Stimulated activated CD4-positive, alpha-beta T cell treated with anti-CD3 and anti-CD28 coated beads, Interleukin-1b, Interleukin-23, amount 100 ng/mL, for 1 hour (primary cell): ENCODE measurements at places on chromosomes 13 and 19.
A peak's percentile ranks its signal among the peaks of the same experiment; 100 is the strongest.

GRCh38 chr13:40434516-40435397, 231.7 kb downstream of the FOXO1 start:
- no peak for DNase-seq

- no peak for DNase-seq
Measured at GRCh38 chr13:41543664-41544300, 86.4 kb downstream of the RGCC start.

DNA sequence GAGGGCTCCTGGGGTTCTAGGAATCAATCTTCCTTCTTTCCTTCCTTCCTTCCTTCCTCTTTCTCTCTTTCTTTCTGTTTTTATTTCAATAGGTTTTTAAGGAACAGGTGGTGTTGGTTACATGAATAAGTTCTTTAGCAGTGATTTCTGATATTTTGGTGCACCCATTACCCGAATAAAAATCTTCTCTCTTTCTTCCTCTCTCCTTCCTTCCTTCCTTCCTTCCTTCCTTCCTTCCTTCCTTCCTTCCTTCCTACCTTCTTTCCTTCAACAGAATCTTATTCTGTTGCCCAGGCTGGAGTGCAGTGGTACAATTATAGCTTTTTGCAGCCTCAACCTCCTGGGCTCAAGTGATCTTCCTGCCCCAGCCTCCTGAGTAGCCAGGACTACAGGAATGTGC, 16.0 kb upstream of the URI1 start:
- no peak for DNase-seq

GRCh38 chr13:38814331-38814730, 127.5 kb downstream of the FREM2 start:
- DNase-seq, result no peak

DNA sequence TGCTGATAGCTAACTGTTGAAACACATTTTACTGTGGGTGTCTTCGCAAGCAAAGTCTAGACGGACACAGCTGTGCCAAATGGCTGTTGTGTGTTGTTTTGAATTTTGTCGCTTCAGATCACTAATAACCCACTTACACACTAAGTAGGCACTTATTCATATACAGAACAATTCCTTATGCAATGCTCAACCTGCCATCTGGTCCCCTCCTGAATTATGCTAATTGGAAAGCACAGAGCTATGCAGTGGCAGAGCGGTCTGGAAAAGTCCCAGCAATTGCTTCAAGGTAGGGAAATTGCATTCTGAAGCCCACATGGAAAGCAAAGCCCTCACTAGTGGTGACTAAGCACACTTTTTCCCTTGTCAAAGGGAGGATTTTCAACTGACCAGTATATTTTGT, 69.9 kb downstream of the C13orf42 start:
- no peak for DNase-seq

DNA sequence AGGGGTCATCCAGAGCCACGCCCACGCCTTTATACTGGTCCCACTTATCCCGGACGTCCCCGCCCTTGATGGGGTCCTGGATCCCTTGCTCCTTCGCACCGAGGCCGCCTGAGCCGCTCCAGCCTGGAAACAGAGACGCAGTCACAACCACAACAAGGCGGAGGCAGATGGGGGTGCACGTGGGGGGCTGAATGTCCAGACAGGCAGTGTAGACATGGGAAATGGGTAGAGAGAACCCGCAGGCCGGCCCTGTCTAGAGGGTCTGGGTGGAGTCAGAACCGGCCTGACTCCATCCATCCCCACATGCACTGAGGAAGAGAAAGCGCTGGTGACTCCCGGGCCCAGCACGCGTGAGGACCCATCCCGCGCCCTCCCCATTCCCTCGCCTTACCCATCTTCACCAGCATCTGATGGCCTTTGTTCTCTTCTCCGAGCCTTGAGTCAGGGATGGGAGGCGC, 23.0 kb downstream of the CHERP start:
- no peak for DNase-seq

GRCh38 chr13:30440910-30441703, 18.8 kb downstream of the UBE2L5 start:
- no peak for DNase-seq

DNA sequence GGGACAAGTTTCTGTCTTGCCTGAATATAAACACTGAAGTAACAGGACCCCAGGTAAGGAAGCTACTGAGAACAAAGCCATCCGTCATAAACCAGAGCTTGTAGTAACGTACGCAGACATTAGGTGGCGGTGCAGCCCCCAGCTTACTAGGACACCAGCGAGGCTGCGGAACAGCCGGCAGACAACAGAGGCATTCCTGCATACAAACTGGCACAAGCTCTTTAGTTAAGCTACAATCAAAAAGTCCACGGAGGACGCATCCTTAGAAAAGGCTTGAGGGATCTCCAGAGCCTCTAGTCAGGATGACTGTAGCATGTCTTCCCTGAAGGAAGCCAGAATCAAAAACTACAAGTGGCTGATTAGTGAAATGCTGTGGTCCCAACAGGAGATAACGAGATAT, 26.2 kb downstream of the ZNF160 start:
- DNase-seq, result no peak

GRCh38 chr13:23668562-23668961, 98.3 kb downstream of the TNFRSF19 start:
- DNase-seq, result no peak

GRCh38 chr13:31860002-31860401, 120.7 kb downstream of the RXFP2 start:
- no peak for DNase-seq

DNA sequence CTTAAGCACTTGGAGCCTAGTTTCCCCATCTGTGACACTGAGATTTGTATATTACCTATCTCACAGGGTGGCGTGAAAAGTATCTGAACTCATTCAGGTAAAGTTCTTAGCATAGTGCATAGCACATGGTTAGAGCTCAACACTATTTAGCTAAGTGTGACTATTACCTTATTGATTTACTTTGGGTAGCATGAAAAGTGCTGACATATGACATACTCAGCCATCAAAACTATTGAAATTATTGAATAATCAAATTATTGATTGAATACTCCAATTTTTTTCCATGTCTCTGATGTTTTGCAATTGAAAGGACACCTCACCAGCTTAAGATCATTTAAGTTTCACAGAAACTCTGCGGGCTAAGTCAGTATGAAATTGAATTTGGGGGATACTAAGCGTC, 715.0 kb downstream of the EFNB2 start:
- DNase-seq, result no peak

- DNase-seq, result no peak
Measured at GRCh38 chr19:16589917-16590316, 17.7 kb upstream of the SLC35E1 start.

GRCh38 chr13:65653613-65654012, 1576.5 kb downstream of the PCDH9 start:
- no peak for DNase-seq

DNA sequence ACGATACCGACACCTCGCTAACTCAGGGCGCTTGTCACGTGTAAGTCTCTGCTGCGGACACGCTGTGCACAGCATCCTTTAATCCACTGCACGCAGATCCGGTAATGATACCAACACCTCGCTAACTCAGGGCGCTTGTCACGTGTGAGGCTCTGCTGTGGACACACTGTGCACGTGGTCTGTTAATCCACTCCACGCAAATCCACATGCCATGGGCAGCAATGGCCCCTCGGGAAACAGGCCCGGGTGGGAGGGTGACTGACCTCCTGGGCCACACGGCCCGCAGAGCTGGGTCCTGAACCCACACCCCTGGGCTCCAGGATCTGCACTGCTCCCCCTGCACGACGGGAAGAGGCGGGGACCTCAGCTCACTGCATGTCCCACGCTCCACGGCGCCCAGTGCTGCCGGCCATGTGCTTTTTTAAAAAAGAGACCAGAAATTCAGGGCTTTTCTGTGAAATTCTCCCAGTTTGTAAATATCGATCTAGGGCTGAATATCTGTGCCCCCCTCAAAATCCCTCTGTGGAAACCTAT, 16.1 kb downstream of the SHC2 start:
- no peak for DNase-seq

DNA sequence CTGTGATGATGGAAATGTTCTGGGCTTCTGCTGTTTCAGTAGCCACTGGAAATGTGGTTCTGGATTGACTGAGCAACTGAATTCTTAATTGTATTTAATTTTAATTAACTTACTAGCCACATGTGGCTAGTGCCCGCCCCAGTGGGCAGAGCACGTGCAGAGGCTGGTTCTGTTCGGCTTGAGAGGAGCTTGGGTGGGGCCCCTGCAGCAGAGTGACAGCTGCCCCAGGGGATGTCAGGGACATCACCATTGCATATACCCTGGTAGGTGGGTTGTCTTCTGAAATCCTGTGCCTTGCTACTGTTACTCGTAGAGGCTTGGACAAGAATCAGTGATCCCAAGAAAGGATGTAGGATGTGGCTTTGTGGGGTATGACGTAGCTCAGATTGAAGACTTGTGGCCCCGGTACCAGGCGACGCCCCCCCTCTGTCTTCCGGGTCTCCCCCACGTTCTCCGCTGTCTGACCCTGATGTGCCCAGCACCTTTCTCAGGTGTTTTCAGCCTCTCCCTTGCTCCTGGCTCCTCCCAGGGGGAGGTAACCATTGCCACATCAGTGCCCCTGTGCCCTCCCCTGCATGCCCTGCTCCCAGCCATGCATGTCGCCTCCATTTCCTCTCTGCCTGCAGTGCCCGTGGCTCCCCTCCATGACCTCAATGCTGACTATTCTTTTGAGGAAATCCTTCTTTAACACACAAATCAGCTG, 102.6 kb upstream of the RNF113B start:
- DNase-seq, result no peak

GRCh38 chr13:93260591-93260990, 34.0 kb downstream of the GPC6 start:
- DNase-seq, result no peak

DNA sequence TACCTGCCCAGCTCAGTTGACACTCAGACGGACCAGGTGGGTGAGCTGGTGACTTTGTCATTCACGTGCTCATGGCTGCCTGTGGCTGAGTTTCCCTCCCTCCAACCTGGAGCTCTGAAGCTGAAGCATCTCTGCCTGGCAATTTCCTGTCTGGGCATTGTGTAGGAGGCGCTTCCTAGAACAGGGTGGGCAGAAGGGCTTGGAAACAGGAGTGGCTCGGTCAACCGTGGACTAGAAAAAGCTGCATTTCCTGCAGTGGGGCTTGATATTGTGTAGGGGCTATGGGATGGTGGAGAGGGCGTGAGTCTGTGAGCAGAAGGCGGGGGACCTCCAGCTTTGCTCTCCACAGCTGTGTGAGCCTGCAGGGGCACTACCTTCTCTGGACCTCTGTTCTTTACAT, 278.3 kb downstream of the TEX29 start:
- DNase-seq, result no peak

DNA sequence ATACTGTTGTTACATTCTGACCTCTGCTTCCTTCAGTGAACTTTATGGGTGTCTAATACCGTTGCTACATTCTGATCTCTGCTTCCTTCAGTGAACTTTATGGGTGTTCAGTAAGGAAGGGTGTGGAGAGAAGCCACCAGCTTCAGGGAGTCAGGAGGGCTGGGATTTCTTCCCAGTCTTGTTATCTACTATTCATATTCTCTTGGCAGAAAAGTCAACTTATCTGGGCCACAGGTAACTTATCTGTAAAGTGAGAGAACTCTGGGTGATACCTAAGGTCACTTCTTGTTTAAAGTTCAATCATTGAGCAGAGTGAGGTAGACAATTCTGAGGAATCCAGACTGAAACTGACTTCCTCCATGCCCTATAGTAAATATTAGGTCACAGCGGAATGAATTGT, 71.2 kb upstream of the STK24 start:
- DNase-seq, result no peak

DNA sequence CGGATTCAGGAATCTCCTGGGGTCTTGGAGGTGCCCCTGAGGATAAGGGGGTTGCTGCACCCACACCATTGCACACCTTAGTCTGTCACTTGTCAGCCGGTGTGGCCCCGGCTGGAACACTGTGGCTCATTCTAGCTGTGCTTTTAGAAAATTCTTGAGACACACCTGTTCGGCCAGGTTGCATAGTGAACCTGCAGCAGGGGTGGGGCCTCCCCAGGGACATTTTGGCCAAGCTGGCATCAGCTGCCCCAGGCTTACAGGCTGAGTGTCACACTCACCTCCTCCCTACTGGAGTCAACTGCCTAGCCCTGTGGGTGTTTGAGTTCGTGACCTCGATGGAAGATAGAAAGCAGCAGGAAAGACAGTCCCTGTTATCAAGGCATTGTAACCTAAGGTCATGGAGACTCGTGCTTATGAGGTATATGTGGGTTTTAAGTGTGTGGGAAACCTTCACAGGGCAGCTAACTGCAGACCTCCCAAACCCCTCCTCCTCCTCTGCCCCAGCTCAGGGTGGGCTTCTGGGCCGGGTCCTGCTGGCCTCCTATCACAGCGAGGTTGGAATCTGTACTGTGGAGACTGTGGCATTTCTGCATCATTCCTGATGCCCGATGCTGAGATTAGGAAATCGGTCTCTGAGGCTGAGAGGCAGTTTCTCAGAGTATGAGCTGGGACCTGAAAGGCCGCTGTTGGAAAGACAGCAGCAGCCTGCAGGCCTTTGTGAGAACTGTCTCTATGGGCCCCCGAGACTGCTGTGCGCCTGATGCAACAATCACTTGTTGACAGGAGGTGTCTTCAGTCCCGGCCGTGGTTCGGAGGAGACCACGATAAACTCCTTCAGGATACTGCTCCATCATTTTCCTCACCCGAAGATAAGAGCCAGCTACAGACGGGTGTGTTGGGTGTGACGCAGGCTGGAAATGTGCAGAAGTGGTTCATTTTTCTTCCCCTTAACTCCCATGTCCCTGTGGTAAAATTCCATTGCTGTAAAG, 72.2 kb downstream of the ATP11A start:
- no peak for DNase-seq

DNA sequence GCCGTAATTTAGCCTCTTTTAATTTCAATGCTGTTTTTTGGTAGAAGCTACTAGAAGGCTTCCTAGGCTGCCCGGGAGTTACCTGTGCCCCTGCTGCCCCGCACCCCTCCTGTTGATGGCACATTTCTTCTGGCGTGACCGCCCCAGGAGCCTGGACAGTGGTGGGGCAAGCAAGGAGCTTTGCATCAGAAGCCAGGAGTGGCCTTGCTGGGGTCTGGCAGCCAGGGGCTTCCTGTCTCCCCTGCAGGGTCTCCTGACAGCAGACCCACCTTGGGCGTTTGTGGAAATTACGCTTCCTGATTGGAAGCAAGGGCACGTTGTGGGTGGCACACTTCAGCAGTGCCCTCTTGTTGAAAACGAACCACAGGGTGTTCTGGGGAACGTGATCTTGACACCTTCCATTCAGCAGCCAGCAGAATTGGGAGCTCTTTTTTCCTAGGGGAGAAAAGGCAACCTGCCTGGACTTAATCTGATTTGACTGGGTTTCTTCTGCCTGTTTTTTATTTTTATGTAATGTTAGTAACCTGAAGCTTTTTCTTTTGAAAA, 90.0 kb upstream of the TEX29 start:
- no peak for DNase-seq

DNA sequence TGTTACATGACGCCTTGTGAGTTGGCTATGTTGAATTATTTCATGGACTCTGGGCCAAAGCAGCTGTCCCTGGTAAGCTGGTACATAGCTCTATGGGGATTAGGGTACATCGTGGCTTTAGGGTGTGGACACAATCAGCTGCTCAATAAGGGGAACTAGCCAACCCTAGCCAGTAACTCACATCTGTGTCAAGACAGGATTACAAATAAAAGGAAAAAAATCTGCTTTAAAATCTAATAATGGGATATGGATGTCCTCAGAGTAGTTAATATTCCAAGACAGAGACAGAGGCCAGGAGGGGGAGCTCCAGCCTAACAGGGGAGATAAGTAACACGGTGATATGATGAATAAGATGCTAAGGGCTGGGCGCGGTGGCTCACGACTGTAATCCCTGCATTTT, 21.1 kb upstream of the ZNF766 start:
- peak; percentile 42 for DNase-seq
